Posterior vena cava (tissue), 2 donors: ENCODE measurements at places on chromosomes 7 and 10.

DNA sequence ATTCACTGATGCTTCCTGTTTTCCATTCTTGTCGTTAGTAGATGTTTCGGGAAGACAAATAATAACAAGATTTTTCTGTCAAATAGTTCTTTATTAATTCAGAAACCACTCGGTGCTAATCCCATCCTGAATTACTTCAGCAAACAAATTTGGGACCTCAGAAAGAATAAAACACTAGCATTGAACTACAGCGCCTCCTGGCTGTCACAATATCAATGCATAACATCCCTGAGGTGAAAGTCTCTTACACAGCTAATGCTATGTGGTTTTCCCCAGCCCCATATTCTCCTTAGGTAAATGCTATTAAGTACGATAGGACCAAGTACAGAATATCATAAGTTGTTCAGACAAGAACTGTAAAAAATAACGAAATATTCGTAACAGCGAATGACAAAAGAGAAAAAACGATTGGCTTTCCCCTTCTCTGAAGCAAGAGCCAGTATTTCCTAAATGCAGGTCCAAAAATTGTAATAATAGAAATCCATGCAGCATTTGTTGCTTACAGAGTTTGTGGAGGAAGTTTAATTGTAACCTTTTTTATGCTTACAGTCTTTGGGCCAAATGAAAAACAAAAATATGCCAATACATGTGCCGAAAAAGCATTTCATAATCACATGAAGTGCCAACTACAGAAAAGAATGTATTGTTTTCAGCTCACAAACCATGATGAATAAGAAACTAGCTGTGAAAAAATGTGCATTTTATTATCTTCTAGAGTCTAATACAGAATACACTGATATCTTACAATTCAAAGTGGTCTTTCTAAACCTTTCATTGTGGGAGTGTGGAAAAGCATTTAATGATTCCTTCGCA is 47.3 kb downstream of the MYPN start:
- DNase-seq = no peak

DNA sequence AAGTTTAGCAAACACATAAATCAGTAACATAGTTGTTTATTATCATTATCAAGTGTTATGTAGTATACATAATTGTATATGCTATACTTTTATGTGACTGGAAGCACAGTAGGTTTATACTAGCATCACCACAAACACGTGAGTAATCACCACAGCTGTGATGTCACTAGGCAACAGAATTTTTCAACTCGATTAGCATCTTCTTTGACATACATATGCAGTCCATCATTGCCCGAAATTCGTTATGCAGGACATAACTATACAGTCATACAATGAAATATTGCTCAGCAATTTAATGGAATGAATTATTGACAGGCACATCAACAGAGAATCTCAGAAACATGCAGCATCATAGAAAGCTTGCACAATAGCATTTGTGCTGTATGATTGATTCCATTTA is 77.7 kb downstream of the LSM5 start:
- DNase-seq = no peak

GRCh38 chr10:62374862-62375710 is 917 bp downstream of the ZNF365 start:
- DNase-seq = no peak

DNA sequence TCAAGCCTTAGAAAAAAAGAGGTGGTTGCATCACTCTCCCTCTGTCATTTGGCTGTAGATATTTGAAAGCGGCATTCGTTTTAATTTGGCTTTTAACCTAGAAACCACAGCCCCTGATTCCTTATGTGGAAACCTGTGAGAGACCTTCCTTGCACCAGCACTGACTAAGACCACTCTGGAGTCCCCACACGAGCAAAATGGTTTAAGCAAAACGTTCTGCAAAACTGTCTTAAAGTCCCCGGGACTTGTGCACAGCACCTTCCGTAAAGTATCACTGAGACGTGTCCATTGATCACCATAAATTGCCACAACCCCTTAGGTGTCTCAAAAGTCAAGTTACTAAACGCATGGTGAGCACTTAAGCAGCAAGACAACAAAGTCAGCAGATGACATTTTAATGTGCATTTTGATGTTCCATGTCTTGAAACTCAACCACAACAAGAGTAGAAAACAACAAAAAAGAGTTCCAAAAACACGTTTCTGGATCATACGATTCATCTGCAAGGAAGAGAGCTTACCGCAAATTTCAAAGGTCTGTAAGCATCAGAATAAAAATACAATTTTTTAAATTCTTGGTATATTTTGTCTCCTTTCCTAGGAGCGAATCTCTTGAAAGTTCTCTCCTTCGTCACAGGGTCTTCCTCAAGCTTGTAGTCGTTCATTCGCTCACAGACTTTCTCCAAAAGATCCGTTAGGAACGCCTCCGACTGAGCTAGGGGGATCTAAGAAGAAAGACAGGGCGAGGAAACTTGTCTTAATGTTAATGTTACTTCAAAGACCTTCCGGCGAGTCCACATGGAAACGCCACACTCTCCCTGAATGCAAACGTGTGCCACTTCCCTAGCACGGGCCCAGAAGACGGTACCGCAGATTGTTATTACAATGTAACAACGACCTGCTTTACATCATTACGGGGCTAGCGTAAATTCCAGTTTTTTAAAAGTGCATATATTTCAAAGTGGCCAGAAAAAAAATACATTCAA is 37.7 kb downstream of the CNPY1 start:
- no peak for DNase-seq

DNA sequence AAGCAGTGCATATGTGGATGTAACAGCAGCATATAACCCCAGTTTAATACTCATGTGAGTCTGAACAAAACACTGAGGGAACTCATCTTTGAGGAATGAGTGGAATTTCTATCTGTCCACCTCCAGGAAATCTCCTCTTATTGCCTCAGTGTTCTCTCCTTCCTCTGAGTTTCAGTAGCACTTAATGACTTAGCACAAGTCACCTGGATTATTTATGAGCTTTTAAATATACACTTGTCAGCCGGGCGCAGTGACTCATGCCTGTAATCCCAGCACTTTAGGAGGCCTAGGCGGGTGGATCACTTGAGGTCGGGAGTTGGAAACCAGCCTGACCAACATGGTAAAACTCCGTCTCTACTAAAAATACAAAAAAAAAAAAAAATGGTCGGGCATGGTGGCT is 4.3 kb downstream of the LRRC20 start:
- no peak for DNase-seq

GRCh38 chr10:80504897-80505465 is 32.7 kb upstream of the SH2D4B start:
- no peak for DNase-seq
